Osteocyte (in vitro differentiated cells): ENCODE measurements at places on chromosomes 6 and 20. TPM values are rescaled to one million over a fixed set of nuclear protein-coding genes. Genes with fewer than 3 reads are reported as not detected.

DNA sequence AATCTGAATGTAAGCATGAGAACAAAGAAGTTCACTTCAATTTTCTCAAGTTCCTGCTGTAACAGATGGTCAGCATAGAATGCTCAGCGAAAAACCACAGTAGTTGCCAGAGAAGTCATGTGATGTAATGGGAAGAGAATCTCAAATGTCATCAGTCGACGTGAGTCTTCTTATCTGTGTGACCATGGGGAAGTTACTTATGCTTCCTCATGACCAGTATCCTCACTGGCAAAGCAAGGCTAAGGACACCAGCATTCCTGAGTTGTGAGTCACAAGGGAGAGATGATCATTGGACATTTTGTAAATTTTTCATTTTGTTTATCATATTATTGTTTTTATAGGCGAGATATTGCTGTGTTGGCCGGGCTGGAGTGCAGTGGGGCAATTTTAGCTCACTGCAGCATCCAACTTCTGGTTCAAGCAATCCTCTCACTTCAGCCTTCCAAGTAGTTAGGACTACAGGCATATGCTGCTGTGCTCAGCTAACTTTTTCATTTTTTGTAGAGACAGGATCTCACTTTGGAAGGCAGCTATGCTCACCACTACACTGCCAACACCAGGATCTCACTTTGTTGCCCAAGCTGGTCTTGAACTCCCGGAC, 21.9 kb downstream of the SGK1 start:
- H3K36me3 ChIP-seq, result peaks cover 2% of the 10 kb centered on the region
- no peak for DNase-seq
- H3K4me1 ChIP-seq, result peaks cover 21% of the 10 kb centered on the region
- H3K27me3 ChIP-seq, result no peaks in the 10 kb centered on the region
- no peak overlapping the region for H3K4me3 ChIP-seq
- peak overlapping the region; percentile 91 for H3K27ac ChIP-seq

DNA sequence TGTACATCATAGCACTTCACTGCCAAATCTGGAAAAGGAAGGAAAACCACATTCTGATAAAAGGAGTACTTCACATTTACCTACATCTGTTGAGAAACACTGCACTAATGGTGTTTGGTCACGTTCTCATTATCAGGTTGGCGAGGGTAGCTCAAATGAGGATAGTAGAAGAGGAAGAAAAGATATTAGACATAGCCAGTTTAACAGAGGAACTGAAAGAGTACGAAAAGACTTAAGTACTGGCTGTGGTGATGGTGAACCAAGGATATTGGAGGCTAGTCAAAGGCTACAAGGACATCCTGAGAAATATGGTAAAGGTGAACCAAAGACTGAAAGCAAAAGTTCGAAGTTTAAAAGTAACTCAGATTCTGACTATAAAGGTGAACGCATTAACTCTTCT, 32.0 kb upstream of the GJA10 start:
- no peak overlapping the region for H3K27ac ChIP-seq
- H3K36me3 ChIP-seq, result peaks cover 60% of the 10 kb centered on the region
- no peak overlapping the region for H3K4me3 ChIP-seq
- H3K27me3 ChIP-seq, result no peaks in the 10 kb centered on the region
- DNase-seq, result no peak

DNA sequence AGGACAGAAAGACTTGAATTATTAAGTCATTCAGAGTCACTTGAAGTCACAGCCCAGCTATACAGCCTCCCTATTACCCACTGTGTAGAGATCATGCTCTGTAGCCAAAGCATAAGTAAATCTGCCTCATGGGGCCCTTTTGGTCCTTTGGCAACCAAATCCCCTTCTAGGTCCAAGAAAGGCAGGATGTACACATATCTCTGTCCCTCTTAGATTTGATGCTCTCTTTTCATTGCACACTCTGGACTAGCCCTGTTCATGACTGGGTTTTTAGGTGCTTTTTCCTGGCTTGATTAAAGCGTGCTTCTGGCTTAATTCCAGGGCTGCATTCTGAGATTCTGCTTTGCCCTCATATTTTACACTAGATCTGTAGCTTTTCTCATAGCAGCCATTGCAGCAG, 296.8 kb downstream of the TENT5A start:
- no peak overlapping the region for H3K4me3 ChIP-seq
- H3K27me3 ChIP-seq, result peaks cover 5% of the 10 kb centered on the region
- no peaks in the 10 kb centered on the region for H3K36me3 ChIP-seq
- DNase-seq, result no peak
- no peak overlapping the region for H3K27ac ChIP-seq

DNA sequence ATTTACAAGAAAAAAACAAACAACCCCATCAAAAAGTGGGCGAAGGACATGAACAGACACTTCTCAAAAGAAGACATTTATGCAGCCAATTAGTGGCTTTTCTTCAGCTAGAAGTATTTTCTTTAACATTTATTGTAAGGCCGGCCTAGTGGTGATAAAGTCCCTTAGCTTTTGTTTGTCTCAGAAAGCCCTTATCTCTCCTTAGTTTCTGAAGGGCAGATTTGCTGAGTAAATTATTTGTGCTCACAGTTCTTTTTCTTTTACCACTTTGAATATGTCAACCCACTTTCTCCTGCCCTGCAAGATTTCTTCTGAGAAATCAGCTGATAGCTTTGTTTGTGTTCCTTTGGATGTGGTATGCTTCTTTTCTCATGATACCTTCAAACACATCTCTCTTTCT, 344.0 kb upstream of the SYNCRIP start:
- H3K4me3 ChIP-seq, result no peak overlapping the region
- DNase-seq, result no peak
- no peaks in the 10 kb centered on the region for H3K4me1 ChIP-seq
- no peaks in the 10 kb centered on the region for H3K27me3 ChIP-seq

GRCh38 chr6:37673436-37673835, 24.2 kb downstream of the MDGA1 start:
- no peak overlapping the region for H3K4me3 ChIP-seq
- no peak for DNase-seq
- no peak overlapping the region for H3K27ac ChIP-seq
- H3K36me3 ChIP-seq, result no peaks in the 10 kb centered on the region
- H3K27me3 ChIP-seq, result no peaks in the 10 kb centered on the region

GRCh38 chr20:36607586-36608387, 2.2 kb downstream of the RAB5IF start:
- no peak for DNase-seq
- no peaks in the 10 kb centered on the region for H3K27me3 ChIP-seq
- H3K4me1 ChIP-seq, result peaks cover 23% of the 10 kb centered on the region

DNA sequence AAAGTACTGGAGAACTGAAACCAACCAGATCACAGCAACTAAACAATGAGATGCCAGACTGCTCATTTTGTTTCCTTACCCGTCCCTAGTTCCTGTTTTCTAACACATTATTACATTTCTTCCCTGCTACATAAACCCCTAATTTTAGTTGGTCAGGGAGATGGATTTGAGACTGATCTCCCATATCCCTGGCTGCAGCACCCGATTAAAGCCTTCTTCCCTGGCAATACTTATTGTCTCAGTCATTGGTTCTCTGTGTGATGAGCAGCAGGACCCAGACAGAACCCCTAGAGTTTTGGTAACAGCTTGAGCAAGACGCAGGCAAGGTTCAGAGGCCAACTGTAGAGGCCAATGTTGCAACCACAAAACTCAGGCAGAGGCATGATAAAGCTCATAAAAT, 28.3 kb upstream of the HACE1 start:
- peaks cover 43% of the 10 kb centered on the region for H3K27me3 ChIP-seq
- no peak overlapping the region for H3K4me3 ChIP-seq
- H3K4me1 ChIP-seq, result no peaks in the 10 kb centered on the region
- no peak overlapping the region for H3K27ac ChIP-seq
- H3K36me3 ChIP-seq, result no peaks in the 10 kb centered on the region

DNA sequence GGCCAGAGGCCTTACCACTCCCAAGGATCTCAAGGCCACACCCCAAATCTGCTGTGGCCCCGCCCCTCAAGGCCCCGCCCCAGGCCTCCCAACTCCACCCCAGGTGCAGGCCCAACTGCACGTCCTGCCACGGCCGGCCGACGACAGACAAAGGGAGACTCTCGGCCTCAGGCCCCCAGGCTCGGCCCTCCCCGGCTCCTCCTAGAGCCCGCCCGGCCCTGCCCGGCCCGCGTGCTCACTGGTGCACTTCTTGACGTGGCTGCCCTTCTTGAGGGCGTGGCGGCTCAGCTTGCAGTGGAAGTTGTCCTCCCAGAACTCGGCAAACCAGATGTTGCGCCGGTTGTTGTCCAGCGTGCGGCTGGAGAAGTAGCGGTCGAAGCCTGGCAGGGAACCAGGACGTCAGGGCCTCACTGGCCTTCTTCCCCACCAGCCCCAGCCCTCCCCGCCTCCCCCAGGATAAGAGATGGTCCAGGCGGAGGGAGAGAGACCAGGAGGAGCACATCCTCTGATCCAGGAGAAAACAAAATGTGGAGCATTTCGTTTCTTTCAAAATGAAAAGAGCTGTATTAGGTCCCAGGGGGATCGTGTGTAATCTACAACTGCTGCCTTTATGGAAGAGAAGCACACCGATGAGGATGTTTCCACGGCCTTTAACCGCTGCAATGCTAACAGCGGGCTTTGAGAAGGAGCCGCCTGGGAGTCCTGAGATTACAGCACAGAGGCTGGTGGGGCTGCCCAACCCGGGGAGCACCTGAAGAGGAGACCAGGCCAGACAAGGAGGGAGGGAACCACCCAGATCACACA, 89.4 kb downstream of the GRM4 start:
- H3K36me3 ChIP-seq, result no peaks in the 10 kb centered on the region
- peaks cover 4% of the 10 kb centered on the region for H3K27me3 ChIP-seq
- H3K4me3 ChIP-seq, result no peak overlapping the region
- no peak for DNase-seq

DNA sequence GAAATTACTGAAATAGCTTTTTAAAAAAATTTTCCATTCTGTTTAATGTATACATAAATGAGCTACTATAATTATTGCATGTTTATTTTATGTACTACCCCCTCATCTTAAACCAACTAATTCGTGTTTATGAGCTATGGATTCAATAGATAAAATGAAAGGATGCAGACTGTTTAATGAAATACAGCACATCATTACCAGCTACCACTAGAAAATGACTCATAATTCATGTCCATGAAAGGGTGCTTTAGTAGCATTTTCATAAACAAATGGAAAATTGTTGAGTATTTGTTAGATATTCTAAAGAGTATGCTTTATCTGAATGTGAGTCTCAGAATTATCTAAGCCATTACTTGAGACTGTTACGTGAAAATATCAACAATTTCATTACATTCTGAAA, 1590.1 kb downstream of the HACE1 start:
- no peak for DNase-seq
- H3K27ac ChIP-seq, result no peak overlapping the region
- no peaks in the 10 kb centered on the region for H3K36me3 ChIP-seq

GRCh38 chr6:132300323-132300949, 100.8 kb downstream of the MOXD1 start:
- no peak overlapping the region for H3K4me3 ChIP-seq
- no peak overlapping the region for H3K27ac ChIP-seq
- no peak for DNase-seq
- peaks cover 3% of the 10 kb centered on the region for H3K36me3 ChIP-seq
- H3K27me3 ChIP-seq, result no peaks in the 10 kb centered on the region

DNA sequence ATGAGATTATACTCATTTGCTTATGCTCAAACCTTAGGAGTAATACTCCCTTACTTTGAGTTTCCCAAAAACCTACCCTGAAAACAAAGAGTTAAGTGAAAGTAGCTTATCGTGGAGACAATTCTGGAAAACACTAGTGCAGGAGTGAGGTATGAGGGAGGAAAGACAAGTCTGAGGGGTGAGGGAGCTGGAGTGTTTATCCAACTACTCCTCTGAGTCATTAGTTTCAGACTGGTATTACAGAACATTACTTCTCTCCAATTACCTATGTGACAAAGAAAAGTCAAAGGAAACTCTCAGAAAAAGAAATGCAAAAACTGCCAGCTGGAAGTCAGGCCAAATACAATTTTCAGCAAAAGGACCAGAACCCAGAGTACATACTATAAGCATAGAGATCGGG, 171.1 kb upstream of the SPTLC3 start:
- no peak for DNase-seq
- H3K36me3 ChIP-seq, result no peaks in the 10 kb centered on the region
- no peaks in the 10 kb centered on the region for H3K4me1 ChIP-seq
- no peak overlapping the region for H3K27ac ChIP-seq

DNA sequence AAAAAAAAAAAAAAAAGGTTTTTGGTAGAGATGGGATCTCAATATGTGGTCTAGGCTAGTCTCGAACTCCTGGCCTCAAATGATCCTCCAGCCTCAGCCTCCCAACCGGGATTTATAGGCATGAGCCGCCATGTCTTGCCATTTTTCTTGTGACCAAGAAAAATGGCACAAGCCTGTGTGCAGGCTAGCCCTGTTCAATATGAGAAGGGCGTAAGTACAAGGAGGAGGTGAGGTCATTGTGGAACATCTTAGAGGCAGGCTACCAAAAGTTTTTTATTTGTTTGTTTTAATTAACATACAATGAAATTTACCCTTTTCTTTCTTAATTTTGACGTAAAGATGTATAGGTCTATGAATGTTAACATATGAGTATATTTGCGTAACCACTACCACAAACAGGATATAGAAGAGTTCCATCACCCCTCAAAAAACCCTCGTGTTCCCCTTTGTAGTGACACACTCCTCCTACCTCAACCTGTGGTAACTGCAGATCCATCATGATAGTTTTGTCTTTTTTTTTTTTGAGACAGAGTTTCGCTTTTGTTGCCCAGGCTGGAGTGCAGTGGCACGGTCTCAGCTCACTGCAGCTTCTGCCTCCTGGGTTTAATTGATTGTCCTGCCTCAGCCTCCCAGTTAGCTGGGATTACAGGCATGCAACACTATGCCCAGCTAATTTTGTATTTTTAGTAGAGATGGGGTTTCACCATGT, 28.3 kb upstream of the KIF3B start:
- H3K4me1 ChIP-seq, result no peaks in the 10 kb centered on the region
- H3K36me3 ChIP-seq, result no peaks in the 10 kb centered on the region
- no peak overlapping the region for H3K27ac ChIP-seq
- DNase-seq, result no peak
- peaks cover 4% of the 10 kb centered on the region for H3K27me3 ChIP-seq

DNA sequence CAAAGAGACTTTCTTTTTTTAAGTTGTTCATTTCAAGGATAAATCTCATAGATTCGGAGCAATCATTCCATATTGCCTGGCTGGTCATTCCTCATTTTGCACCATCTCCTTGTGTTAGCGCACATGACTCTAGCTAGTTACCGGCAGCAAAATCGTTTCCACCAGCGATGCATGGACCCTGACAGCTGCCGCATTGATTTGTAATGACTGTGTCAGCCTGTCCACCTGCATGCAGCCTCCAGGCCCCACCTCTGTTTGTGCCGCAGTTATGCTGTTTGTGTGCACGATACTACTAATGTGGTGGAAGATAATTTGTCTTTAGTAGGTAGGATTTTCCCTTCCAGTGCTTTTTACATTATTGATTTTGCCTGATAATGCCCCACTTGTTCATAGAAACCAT, 164.0 kb downstream of the TBC1D7 start:
- no peaks in the 10 kb centered on the region for H3K4me1 ChIP-seq
- no peak overlapping the region for H3K27ac ChIP-seq
- H3K36me3 ChIP-seq, result no peaks in the 10 kb centered on the region
- peaks cover 7% of the 10 kb centered on the region for H3K27me3 ChIP-seq
- no peak for DNase-seq
- H3K4me3 ChIP-seq, result no peak overlapping the region

- no peak overlapping the region for H3K27ac ChIP-seq
- no peaks in the 10 kb centered on the region for H3K4me1 ChIP-seq
- DNase-seq, result no peak
- peaks cover 64% of the 10 kb centered on the region for H3K36me3 ChIP-seq
- no peak overlapping the region for H3K4me3 ChIP-seq
- H3K27me3 ChIP-seq, result no peaks in the 10 kb centered on the region
Measured at GRCh38 chr6:142763205-142763604, 181.8 kb downstream of the HIVEP2 start.

FOXO3 gene
- 60.3 and 62.9 TPM in 2 replicates for total RNA-seq

CEP57L1 gene
- total RNA-seq, result 11.0 and 13.2 TPM in 2 replicates

LY6G6C gene
- not detected in 2 replicates for total RNA-seq

TMEM14A gene
- total RNA-seq, result 20.4 and 21.5 TPM in 2 replicates

TAGAP gene
- total RNA-seq, result not detected in 2 replicates

TMX4 gene
- total RNA-seq, result 28.6 and 32.3 TPM in 2 replicates

NOL7 gene
- 48.7 and 50.9 TPM in 2 replicates for total RNA-seq
